Glomerular endothelial cell (primary cell): ENCODE measurements at places on chromosomes 16 and 17. TPM values are rescaled to one million over a fixed set of nuclear protein-coding genes. Genes with fewer than 3 reads are reported as not detected.

GRCh38 chr17:8938933-8939332, 26.6 kb downstream of the PIK3R5 start:
- DNase-seq: no peak

Gene SGCA
- not detected in 2 replicates for total RNA-seq

GRCh38 chr17:4453812-4454591, 20.3 kb downstream of the SPNS3 start:
- no peak for DNase-seq

Gene ACSM2A
- not detected in 2 replicates for total RNA-seq

GRCh38 chr16:71428883-71429282, 13.0 kb downstream of the TLE7 start:
- DNase-seq: no peak
